ENCODE measurements at places on chromosomes 2 and 18.

DNA sequence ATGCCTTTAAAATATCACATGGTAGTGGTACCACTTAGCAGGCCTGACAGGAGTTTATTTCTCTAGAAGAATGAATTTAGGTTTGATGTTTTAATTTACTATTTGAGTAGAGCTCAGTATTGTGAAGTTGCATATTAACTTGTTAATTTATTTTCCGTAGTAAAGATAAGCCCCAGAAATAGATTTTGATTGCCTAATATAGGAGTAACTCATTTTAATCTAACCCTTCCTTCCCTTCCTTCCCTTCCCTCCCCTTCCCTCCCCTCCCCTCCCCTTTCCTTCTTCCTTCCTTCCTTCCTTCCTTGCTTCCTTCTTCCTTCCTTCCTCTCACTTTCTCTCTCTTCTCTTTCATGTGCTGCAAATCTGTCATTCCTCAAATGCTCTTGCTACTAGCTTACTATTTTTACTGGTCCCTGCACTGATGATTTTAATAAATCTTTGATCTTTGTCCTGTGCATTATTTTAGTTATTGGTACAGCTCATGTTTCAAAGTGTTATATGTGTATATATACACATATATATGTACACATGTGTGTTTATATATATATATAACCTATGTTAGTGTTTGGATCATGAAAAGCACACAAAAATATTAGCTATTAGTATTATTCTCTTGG lies 862.6 kb upstream of the CNTNAP5 start:
- no peak for DNase-seq

GRCh38 chr2:239895669-239896068 lies 129.5 kb downstream of the NDUFA10 start:
- no peak for DNase-seq

DNA sequence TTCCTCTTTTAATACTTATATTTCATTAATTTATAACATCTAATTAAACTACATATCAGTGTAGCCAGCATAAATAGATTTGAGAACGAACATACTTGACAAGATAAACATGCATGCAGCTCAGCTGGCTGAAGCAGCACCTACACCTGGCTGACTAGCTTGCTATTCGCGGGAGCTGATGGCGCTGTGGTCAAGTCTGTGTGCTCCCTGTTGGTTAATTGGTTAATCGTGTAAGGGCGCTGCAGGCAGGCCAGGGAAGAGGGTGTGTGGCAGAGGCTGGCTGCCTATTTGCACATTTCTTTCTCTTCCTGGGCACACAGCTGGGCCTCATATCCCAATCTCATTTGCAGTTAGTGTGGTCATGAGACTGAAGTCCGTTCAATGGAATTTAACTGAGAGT lies 14.5 kb upstream of the VWA3B start:
- DNase-seq: no peak

DNA sequence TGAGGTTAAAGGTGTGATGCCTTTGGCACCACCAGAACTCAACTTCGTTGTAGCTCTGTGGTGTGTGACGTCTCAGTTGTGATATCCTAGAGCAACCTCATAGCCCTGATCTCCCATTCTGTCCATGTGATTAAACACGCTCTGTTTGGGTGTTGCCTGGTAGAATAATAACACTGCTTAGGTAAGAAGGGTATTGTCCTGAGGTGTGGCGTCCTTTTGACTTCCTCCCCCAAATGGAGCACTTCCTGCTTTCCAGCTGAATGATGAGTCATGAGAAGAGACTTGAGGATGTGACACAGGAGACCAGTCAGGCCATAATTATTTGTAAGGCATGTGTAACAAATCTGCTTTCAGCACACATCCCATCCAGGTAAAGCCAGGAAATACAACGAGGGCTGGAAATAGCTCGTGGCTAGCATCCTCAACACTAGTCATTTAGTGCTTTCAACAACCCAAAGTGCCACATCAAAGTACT lies 100.7 kb downstream of the RAPGEF4 start:
- no peak for DNase-seq

DNA sequence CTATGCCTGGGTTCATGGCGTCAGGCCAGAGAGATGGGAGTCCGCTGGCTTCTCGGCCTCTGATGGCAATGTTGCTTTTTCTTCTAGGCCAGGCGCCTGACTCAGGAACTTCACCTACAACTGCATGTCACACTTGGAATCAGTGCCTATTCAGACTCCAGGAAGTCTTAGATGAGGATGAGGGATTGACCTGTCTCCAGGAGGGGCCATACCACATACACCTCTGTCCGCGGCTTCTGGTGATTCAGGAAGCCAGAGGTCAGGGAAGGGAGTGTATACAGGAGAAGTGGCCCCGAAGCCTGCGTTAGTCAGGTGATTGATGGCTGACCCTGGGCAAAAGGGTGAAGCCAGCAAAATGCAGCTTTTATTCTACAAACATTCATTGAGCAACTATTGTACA lies 109.1 kb upstream of the RMDN2 start:
- no peak for DNase-seq

- DNase-seq: no peak
Observed at GRCh38 chr2:939936-940601, 10.6 kb upstream of the SNTG2 start.

DNA sequence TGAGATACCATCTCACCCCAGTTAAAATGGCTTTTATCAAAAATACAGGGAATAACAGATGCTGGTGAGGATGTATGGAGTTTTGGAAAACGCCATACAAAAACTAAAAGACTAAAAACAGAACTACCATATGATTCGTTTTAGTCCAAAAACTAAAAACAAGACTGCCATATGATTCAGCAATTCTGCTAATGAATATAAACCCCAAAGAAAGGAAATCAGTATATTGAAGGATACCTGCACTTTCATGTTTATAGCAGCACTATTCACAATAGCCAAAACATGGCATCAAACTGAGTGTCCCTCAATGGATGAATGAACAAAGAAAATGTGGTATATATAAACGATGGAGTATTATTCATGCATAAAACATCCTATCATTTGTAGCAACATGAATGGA lies 224.4 kb upstream of the MC4R start:
- no peak for DNase-seq

GRCh38 chr2:186751078-186751477 lies 57.2 kb downstream of the FAM171B start:
- DNase-seq: no peak

- no peak for DNase-seq
Observed at GRCh38 chr2:50727636-50728339, 304.1 kb downstream of the NRXN1 start.

DNA sequence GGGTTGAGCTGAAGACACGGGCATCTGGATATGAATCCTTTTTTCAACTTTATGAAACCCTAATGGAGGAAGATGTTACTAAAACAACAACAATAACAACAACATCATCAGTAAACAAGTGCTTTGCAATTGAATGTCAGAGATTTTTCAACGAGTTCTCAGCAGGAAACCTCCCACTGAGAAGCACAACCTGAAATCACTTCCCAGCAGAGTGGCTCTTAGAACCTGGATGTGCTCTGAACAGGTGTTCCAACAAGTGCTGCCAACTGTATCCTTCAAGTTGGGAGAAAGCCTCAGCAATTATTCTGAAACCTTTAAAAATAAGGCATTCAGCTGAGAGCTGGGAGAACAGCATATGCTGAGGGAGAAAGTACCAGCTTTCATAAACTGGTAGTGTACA lies 1622.7 kb upstream of the CELF4 start:
- no peak for DNase-seq

- no peak for DNase-seq
Observed at GRCh38 chr2:42054714-42055430, 7.1 kb downstream of the PKDCC start.

GRCh38 chr2:68771211-68771751 lies 36.7 kb downstream of the ARHGAP25 start:
- no peak for DNase-seq

DNA sequence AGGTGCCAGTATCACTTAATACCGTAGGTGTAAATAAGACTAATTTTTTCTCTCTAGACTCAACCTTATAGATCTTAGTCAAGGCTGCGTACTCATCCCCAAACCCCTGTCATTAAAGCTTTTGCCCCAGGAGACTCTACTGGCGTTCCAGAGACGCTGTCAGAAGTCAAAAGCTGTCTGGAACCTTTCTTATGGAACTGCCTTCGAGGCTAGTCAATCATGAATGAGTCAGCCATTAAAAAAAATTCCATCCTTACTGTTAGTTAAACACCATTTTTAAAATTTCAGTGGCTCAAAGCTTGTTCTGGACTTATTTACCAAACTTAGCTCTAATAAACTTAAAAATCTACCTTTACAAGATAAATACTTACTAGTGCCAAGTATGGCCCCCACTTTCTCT lies 52.1 kb downstream of the SPRED2 start:
- DNase-seq: no peak

DNA sequence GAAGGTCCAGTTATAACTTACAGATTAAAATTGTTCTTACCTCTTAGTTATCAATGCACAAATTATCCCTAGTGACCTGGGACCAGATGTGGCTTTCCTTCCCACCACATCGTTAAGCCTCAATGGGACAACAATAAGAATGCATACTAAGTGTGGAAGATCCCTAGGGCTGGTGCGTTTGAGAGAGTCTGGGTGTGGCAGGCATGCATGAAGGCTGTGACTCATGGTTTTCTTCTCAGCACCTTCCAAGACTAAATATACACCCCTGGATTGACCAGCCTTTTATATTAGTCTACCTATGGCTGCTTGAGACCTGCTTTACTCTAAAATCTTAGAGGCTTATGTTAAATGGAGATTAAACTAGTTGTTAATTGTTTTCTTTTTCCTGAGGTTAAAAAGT lies 261.7 kb upstream of the SLC14A2 start:
- no peak for DNase-seq

DNA sequence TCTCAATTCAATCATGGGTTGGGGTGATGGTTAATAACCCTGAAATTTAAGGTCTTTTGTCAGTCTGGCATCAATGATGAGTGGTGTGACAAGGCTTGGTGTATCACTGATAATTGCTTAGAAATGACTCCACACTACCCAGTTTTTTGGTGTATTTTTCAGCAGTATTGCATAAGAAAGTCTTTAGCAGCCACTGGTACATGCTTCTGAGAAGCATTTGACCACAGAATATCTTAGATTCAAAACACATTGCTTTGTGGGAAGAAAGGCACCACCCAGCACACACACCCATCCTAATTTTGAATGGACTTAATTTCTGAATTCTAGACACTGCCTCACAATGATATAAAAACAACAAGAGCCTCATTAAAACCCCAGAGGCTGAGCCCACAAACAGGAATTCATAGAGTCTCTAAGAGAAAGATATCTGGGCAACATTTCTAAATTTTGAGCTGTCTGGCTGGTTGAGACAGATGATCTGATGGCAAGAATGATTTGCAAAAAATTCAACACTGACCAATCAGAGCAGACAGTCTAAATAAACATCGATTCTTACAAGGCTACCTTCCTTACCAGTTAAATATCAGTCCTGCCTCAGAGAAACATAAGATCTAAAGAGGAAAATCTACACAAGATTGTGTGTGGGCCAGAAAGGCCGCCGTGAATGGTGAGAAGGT lies 114.7 kb upstream of the CYP1B1 start:
- no peak for DNase-seq

GRCh38 chr2:166625670-166626069 lies 131.6 kb upstream of the SCN7A start:
- DNase-seq: no peak

DNA sequence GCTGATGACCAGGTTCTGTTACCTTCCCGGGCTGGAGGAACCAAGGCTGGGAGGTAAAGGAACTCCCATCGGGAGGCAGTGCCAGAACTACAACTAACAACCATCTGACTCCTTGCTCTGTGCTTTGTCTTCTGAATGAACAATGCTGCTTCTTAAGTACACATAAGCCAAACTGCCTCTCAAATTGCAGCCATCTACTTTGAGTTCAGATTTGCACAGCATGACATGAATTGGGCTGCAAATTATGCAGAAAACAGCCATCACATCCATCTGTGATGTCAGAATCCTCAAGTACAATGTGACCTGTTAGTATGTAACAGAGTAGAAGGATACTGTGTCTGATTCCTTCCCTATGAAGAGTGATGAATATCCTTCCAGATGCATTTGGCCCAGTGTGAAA lies 290.6 kb downstream of the ZNF521 start:
- no peak for DNase-seq

DNA sequence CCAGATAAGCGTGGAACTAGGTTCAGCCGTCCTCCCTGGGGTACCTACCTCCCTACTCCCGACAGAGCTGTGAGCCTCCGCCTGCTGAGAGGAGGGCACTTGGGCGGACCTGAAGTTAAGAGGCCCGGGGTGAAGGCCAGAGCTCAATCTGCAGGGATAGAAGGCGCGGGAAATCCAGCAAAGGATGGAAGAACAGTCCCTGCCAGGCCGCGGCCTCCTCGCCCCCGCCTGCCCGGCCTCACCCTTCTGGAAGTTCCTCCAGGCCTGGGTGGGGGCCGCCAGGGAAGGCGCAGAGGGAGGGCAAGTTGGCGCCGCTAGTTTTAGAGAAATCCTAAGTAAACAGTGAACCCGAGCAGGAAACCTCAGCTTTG lies 13.0 kb downstream of the EN1 start:
- no peak for DNase-seq

DNA sequence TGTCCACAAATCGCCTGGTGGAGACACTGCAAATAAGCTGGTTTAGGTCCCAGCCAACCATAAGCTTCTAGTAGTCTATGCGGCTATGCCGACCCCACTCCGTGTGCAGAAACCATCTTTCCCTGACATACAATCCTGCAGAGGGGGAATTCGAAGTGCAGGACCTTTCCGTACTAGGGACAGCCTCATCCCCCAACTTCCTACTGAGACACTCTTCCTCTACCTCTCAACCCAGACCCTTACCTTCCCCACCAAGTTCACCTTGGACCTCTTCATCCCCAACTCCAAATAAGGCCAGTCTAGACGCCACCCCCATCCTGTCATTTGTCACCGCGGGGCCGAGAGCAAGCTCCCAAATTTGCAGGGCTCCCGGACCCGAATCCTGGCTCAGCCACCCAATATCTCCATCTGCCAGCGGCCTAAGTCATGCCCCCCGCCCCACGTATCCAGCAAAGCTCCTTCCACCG lies 496 bp downstream of the SUCLG1 start:
- DNase-seq: no peak
